Activated CD4-positive, alpha-beta T cell treated with anti-CD3 and anti-CD28 coated beads, Interleukin-2, amount 50 U/mL, for 16 hours (primary cell): ENCODE measurements at places on chromosomes 3 and 15.

DNA sequence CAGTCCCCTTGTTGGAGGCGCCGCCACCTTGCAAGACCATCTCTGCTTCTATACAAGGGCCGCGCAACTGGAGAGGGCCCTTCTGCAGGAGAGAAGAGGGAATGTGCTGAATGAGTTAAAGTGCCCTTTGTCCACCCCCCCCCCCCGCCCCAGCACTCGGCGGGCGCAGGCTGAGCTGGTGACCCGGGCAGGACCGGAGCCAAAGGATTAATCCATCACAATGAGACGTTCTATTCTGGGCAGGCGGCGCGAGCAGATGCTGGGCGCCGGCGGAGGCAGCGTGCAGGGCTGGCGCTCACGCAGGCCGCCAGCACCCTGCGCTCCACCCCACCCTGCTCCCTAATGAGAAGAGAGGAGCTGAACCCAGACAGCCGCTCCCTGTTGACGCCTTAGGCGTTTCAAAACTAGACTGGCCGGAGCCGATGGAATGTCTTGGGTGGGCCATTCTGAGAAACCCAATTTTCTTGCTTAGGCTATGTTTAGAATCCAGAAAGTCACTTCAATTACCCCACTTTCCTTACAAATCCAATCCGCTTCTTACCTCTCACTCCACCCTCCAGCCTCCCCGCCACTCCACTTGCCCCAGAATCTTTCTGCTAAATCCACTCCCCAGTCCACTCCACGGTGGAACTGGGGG is 32.9 kb downstream of the GJD2 start:
- no peak for DNase-seq

DNA sequence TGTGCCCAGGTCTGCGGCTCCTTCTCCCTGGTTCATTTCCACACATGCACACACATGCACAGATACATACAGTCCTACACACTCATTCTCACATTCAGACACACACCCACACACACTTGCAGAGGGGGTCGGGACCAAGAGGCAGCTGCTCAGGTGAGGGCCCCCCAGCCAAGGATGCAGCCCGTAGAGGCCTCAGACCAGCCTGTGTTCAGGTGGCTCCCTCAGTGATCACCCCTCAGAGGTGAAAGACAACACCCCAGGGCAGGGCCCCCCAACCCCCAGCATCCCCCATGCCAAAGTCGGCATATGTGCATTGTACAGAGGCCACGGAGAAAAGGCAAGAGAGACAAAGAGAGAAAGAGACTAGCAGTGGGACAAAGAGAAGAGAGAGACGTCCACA is 5.9 kb upstream of the CORO2B start:
- no peak for DNase-seq

- DNase-seq, result no peak
Measured at GRCh38 chr3:43363621-43364266, 77.4 kb downstream of the SNRK start.

GRCh38 chr3:77800893-77801292 is 761.0 kb downstream of the ROBO2 start:
- DNase-seq, result no peak

- DNase-seq, result no peak
Measured at GRCh38 chr3:126711121-126711760, 7.2 kb downstream of the CHCHD6 start.

- no peak for DNase-seq
Measured at GRCh38 chr3:54344601-54345231, 222.4 kb downstream of the CACNA2D3 start.

- no peak for DNase-seq
Measured at GRCh38 chr3:149216193-149216869, 5.3 kb downstream of the CP start.

DNA sequence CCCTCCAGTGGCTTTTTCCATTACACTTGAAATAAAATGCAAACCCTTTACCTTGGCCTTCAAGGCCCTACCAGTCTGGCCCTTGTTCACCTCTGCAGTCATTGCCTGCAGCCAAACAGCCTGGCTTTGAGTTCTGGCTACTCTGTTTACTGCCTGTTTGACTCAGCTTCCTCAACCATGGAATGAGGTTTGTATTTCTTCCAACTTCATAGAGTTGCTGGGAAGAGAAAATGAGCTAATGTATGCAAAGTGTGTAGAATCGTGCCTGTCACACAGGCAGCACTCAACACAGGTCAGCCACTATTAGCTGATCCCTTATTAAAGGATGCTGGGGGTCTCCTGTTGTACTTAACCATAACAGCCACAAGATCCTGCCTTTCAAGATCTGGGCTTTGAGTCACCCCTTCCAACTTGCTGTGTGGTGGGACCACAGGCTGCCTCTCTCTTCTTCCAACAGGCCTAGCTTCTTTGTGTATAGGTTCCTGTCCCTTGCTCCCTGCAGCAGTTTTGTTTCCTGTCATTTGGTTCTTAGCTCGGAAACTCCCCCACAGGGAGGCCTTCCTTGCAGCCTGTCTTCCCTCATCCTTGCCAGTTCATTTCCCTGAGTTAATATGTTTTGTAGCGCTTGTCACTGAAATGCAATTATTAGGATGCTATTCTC is 6.4 kb downstream of the MED12L start:
- no peak for DNase-seq

DNA sequence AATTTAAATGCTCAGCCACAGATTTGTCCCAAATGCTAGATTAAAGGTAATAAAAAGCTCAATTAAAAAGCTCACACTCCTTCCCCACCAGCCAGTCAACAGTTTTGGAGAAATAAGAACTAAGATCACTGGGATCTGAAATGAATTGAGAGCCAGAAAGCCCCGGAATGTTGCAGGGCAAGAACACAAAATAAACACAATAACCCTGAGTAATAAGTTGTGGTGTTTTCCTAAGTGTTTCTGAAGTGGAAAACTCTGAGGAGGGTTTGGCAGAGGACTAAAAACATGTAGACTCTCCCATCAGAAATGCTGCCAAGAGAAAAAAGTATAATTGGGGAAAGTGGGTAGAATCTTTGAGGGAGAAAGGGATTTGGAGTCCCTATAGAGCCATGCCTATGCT is 127.8 kb downstream of the ABI3BP start:
- DNase-seq, result no peak

- DNase-seq, result no peak
Measured at GRCh38 chr3:127383656-127384179, 95.9 kb upstream of the PRR20G start.

DNA sequence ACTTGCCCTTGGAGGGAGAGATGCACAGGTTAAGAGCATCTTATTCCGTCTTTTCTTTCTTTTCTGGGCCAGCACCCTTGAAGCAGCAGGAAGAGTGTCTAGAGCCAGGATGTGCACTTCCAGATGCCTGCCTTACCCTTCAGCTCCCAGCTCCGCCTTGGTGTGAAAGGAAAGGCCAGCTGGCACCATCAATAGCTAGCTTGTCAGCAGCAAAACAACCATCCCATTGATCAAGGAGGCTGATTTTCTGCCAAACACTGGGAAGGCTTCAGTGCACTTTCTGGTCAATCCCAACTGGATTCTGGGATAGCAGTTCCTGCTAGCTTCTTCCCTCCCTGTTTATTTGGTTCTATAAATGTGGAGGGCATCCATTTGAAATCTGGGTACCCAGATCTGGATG is 110.9 kb upstream of the GALNT15 start:
- no peak for DNase-seq

DNA sequence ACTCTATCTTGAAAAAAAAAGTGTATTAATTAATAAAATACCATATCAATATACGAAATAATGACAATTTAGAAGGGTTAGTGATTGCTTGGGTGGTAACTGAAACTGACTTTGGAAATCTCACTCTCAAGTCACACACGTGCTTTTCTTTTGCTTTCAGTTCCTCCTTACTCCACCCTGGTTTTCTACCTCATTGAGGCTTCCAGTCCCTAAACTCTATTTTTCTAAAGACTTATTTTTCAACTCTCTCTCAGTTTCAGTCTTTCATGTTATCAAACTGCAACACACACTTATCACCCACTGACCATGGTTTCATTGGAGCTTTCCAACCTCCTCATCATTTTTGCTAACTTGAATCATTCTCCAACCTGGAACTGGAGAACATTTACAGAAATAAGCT is 23.5 kb downstream of the IL12A start:
- DNase-seq, result peak; percentile 61

DNA sequence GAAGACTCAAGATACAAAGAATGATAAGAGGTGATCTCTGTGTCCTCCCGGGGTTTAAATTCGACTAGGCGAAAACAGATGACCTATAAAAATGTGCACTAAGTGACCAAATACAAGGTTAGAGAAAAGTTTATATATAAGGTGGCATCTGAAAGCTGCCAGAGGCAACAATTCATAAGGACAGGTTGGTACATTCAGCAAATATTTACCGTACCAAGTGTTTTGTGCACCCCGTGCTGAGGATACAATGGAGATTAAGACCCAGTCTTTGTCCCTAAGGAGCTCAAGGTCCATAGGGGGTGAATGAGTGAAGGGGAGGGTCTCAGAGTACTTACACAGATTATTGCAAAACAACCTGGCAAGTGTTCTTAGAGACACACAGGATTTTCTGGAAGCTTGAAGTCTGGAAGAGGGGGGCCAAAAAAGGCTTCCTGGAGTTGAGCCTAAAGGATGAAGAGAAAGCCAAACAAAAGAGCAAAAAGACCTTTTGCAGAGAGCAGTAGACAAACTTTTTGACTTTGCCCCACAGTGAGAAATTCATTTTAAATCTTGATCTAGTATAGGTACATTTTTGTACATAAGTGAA is 71.4 kb upstream of the LRIG1 start:
- DNase-seq, result no peak

DNA sequence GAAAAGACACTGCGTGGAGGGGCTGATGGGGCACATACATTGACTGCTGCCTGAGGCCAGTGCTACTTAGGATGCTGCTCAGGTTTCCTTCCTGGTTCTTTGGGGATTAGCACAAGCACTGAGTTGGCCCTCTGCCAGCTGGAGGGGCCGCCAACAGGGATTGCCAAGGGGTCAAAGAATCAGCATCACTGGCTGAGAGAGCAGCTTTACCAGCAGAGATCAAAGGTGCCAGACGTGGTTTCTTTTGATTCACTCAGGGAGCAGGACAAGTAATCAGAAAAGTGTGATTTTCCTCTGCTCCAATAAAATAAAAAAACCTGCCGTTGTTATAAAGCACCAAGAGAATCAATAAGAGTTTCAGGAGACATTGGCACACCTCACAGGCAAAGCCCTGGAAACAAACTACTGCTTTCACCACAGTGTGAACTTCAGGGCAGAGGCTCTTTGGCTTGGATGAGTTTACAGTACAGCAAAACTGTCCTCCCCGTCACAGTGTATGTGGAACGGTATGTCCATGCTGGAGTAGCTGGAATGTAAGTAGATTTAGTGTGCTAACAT is 45.8 kb upstream of the FSIP1 start:
- DNase-seq, result no peak

DNA sequence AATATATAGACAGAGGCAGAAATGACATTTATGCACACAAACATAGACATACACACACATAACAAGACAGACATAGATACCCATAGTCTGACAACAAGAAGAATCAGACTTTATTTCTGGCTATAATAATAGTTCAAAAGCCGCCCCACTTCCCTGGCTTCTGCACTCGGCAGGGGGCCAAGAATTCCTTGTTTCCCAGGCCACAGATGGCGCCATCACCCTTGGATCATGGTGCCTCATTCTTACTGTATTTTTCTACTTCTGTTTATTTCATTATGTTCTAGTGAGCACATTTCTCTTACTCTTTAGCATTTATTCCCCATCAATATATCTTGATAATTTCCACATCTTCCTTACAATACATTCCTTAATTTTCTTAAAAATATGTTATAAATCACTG is 387.5 kb downstream of the NLGN1 start:
- DNase-seq, result no peak

- DNase-seq, result peak; percentile 21
Measured at GRCh38 chr3:129605203-129605921, 1.1 kb downstream of the PLXND1 start.

GRCh38 chr15:89112341-89112971 is 24.2 kb downstream of the ABHD2 start:
- DNase-seq, result no peak

DNA sequence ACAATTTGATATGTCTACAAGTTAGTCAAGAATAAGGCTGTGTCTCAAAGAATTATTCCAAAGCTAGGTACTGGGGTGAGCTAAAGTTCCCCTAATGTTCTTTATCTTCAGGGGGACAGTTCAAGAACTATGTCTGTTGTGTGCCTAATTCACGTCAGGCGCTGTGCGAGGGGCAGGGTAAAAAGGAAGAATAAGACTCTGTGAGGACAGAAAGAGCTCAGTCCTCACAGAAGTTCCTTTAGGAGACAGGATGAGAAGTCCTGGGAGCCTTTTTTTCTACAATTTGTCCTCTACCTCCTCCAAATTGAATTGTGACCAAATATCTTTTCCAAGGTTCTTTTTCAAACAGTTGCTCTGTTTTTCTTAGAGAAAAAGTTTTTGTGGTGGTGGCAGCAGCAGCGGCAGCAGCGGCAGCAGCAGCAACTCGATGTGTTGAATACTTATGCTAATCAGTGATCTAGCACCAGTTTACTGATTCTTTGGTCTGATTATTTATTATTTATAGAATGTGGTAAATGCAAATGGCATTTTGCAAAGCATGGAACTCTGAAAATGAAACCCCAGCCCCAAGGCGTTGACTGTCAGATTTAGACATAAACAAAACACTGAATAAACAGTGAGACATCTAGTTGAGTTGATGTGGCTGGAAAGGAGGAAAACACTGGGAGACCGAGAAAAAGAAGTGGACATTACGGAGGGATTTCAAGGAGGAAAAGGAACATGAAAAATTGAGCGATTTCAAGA is 88.6 kb downstream of the GTPBP8 start:
- DNase-seq, result no peak

DNA sequence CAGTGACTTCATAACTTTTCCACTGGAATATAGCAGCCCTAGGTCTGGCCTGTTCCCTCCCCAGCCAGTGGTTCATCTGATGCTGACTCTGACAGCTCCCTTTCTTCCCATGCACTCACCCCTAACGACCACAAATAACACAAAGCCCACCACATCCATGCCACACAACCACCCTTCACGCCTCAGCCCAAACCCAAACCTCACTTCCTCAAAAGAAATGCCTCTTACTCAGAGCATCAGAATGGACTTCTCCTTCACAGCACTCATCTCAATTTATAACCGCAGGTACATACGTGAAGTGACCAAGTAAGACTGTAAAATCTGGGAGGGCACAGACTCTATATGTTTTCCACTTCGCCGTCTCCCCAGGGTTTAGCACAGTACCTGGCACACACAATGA is 1.1 kb downstream of the RBSN start:
- peak; percentile 47 for DNase-seq

- no peak for DNase-seq
Measured at GRCh38 chr3:187450431-187451190, 82.4 kb downstream of the RTP4 start.
